ENCODE measurements at places on chromosomes 11 and 22.

GRCh38 chr11:108483163-108483562, 15.0 kb downstream of the POGLUT3 start:
- no peak for DNase-seq

GRCh38 chr22:34045311-34045710, 125.0 kb upstream of the LARGE1 start:
- no peak for DNase-seq

DNA sequence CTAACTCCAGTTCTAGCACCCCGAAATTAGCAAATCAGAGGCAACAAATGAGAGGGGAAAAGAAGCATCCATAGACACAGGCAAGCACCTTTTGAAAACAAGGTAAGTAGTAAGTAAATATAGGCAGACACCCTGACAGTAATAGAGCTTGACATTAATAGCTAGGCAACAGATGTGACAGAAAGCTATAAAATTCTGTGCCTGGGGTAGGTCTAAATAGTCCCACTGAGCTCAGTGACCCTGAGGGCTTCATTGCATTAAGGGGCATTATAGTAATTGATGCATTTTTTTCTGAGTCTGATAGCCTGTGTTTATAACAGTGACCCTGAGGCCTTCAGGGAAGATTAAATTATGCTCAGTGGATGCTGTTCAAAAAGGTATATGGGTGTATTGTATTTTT, 197.1 kb downstream of the HIPK3 start:
- no peak for DNase-seq

DNA sequence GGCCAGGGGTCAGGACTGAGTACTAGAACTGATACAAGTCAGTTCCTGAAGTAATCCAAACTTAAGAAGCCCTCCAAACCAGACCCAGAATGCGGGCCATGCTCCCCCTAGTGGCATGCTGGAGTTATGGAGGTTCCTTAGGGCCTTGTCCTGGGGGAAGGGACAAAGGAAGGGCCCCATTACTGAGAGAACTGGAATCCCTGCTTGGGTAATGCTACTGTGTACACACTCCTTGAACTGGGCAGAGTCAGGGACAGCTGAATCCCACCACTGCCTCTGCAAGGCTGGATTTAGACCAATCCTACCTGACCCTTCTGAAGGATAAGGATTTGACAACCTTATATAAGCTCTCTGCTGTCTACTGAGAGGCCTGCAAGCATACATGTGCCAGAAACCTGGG, 97.3 kb upstream of the AKIP1 start:
- peak; percentile 25 for DNase-seq

- no peak for DNase-seq
Measured at GRCh38 chr22:27799015-27799826, 2.3 kb downstream of the MN1 start.

DNA sequence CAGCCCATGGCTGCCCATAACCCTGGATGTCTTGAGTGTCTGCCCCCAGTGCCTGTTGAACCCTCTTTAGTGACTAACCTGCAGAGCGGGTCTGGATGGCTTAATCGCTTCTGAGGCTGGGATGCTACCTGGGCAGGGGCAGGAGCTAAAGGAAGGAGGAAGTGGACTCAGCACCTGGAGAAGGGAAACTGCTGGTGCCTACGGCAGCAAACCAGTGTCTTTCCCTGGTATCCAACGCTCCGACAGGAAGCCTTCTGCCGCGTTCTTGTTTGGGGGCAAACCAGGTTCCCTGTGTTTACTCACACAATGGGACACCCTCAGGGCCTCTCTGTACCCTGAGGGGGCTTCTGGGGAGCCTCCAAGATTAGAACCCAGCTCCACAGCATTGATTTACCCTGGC, 38.1 kb upstream of the B3GAT1 start:
- DNase-seq: no peak

DNA sequence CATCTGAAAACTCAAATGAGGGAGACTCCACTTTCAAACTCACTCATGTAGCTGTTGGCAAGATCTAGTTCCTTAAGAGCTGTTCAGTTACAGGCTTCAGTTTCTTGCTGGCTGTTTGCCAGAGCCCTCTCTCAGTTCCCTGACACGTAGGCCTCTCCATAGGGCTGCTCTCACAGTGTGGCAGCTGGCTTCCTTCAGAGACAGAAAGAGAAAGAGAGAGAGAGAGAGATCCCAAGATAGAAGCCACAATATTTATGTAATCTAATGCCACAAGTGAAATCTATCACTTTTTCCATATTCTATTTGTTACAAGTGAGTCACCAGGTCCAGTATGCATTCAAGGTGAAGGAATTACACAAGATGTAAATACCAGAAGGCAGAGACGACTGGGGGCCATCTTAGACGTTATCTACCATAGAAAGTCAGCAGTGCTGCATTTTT, 168.8 kb downstream of the RCN1 start:
- peak; percentile 3 for DNase-seq

DNA sequence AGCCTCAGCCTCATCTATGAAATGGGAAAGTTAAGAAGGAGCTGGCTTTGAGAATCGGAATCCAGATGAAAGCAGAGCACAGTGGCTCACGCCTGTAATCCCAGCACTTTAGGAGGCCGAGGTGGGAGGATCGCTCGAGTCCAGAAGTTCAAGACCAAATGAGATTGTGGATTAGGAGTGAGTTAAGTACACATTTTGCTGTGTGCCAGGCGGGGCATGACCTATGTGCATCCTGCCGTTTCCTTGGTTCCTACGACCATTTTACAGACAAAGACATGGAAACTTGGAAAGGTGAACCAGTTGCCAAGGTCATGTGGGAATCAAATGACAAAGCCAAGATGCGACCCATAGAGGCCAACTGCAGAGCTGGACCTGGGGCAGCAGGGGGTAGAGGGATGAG, 4.2 kb downstream of the PLA2G3 start:
- DNase-seq: no peak

DNA sequence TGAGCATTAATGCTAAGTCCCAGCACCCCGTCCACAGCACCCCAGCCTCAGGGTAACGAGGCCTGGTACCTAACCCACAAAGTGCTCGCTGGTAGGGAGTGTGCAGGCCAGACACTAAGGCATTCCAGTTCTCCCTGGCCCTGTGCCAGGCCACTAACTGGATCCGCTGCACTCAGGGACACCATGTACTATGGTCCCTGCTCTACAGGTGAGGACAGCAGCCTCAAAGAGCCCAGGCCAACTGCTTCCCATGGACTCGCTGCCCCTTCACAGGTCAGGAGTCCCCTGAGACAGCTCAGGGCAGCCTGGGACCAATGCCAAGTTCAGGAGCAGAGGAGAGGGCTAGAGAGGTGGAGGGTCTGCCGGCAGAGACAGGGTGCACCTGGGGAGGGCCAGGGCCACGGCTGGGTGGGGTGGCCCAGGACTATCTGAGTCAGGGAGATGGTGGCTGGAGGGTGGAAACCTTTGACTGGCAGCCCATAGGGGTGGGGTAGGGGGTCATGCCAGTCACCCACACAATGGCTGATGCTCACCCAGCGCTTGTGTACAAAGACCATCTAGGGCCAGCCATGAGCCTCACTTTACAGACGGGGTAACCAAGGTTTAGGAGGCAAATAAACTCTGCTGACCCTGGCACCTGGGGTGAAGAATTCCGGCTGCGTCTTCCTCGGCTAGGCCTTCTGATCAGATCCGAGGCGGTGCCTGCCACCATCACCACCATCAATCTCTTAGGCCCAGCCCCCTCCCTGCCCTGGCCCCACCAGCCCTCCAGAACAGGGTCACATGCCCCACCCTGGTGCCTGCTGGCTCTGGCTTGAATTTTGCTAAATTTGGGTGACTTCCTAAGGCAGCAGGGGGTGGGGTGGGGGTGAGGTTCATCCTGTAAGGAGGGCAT, 5.6 kb downstream of the OSBPL5 start:
- no peak for DNase-seq

GRCh38 chr22:49305966-49306631, 521.6 kb downstream of the BRD1 start:
- DNase-seq: no peak

DNA sequence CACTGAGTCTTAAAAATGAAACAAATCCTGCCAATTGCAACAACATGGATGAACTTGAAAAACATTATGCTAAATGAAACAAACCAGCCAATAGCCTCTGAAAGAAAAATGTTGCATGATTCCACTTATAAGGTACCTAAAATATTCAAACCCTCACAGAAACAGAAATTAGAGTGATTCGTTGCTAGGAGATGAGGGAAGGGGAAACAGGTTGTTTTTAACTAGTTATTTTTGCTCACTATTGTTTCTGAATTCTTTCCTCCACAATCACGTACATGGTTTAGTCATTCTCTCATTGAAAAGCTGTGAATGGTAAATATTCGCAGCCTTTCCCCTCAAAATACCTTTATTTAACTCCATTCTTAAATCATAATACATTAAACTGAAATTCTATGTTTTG, 14.0 kb upstream of the TYR start:
- no peak for DNase-seq

- peak; percentile 70 for DNase-seq
Measured at GRCh38 chr11:62665599-62666258, 617 bp downstream of the CSKMT start.

GRCh38 chr11:84014539-84014938, 728.4 kb upstream of the CCDC90B start:
- DNase-seq: no peak

- no peak for DNase-seq
Measured at GRCh38 chr22:29663180-29663821, 56.5 kb upstream of the CABP7 start.

- no peak for DNase-seq
Measured at GRCh38 chr22:20956258-20957101, 10.6 kb upstream of the AIFM3 start.

DNA sequence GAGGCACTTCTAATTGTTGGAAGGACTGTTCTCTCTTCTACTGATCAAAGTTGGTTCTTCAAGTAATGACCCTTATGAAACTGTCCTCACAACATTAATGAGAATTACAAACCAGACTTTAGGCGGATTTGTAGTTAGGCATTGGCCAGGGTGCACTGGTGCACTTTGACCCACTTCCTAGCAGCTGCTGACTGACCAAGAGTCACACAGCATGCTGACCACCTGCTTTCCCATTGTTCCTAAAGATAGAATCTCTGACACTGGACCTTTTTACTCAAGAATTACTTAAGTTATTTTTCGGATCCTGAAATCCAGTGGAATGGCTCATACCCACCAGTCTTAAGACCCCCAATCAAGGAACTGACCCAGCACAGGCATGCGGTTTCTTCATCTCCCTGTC, 264.0 kb downstream of the ST3GAL4 start:
- no peak for DNase-seq

- DNase-seq: no peak
Measured at GRCh38 chr11:34263441-34264091, 94.2 kb downstream of the ABTB2 start.

DNA sequence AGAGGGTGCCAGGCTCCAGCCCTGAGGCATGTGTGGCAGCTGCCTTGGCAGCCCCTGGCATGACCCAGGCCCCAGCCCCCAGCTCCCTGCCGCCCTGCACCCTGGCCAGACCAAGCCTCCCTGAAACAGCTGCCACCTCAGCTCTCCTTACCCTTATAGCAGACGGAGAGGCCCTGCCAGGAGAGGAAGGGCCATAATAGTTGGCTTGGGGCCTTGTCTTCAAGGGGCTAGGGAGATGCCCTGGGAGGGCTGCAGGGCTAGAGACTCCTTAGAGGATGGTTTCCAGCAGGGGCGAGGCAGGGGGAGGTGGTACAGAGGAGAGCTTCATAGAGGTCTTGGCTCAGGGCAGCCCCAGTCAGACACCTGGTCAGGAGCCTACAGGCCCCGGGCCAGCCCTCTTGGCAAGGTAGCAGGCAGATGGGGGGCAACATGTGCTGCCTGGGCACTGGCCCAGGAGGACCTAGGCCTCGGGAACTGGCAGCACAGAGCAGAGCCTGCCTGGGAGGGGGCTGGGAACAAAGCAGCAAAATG, 13.0 kb downstream of the SMTN start:
- no peak for DNase-seq

GRCh38 chr11:19091366-19091765, 25.6 kb upstream of the ZDHHC13 start:
- DNase-seq: no peak

GRCh38 chr11:110972106-110972505, 259.9 kb upstream of the ARHGAP20 start:
- DNase-seq: no peak

- DNase-seq: no peak
Measured at GRCh38 chr22:26079009-26079408, 90.3 kb upstream of the SEZ6L start.

GRCh38 chr11:60905551-60906113, 753 bp downstream of the PRPF19 start:
- DNase-seq: peak; percentile 20

GRCh38 chr11:35281169-35281688, 138.1 kb downstream of the SLC1A2 start:
- no peak for DNase-seq

- no peak for DNase-seq
Measured at GRCh38 chr11:63919267-63920125, 2.5 kb upstream of the RCOR2 start.

DNA sequence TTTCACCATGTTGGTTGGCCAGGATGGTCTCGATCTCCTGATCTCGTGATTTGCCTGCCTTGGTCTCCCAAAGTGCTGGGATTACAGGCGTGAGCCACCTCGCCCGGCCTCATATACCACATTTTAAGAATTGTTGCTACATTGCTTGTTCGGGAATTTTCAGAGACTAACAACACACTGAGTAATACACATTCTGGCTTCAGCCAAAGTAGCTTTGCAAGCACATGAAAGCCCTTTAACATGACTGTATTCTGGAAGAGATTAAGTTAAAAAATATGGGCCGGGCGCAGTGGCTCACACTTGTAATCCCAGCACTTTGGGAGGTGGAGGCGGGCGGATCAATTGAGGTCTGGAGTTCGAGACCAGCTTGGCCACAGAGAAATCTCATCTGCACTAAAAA, 15.0 kb downstream of the CRTAM start:
- no peak for DNase-seq

GRCh38 chr11:122731500-122731913, 76.0 kb downstream of the UBASH3B start:
- no peak for DNase-seq

DNA sequence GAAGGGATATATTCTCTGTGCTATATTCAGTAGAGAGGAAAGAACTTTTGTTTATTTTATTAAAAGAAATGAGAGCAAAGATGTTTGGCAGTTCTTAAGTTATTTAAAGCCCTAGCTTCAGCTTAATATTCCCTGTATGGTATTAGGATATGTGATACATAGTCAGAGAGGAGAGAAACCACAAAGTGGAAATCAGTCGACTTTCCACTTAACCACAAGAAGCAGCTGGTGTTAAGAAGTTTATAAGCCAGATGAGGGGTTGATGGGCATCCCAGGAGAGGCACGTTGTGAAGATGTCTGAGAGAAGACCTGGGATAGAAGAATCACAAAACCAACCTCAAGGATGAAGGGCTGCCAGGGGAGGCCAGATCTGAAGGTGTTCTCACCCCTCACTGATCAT, 23.3 kb upstream of the PHF21B start:
- no peak for DNase-seq

GRCh38 chr11:113477321-113477720, 2.1 kb upstream of the DRD2 start:
- no peak for DNase-seq

DNA sequence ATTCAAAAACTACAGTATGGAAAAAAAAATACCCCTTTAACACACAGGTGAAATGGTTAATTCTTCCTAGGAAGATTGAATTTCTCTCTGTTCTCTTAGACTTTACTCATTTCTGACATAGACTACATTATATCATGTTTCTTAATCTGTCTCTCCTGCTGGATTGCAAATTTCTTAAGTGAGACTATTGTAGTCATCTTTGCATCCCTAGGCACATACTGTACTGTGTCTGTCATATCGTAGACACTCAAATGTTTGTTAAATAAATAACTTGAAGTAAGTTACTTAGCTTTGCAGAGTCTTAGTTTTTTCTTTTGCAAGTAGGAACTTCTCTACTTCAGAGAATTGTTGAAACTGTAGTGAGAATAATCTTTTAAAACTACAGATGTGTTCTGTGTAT, 58.7 kb downstream of the FAM83F start:
- DNase-seq: no peak

GRCh38 chr11:130001461-130002351, 929 bp downstream of the PRDM10 start:
- peak; percentile 37 for DNase-seq
